Hematopoietic multipotent progenitor cell treated with erythropoietin and hydrocortisone succinate and interleukin-3 and kit ligand, for 17 days (in vitro differentiated cells): ENCODE measurements at places on chromosomes 2 and 18.

GRCh38 chr2:42906557-42907411 is 114.4 kb upstream of the HAAO start:
- DNase-seq = no peak

GRCh38 chr2:134200036-134200618 is 53.7 kb upstream of the MGAT5 start:
- DNase-seq = no peak

- no peak for DNase-seq
These were observed 120.9 kb upstream of the CDH19 start for GRCh38 chr18:66724664-66725356.

- no peak for DNase-seq
These were observed 146.4 kb upstream of the COPS8 start for GRCh38 chr2:236939271-236939670.

GRCh38 chr18:75544051-75544481 is 116.6 kb upstream of the SMIM21 start:
- no peak for DNase-seq

- DNase-seq = no peak
These were observed 96.1 kb downstream of the IRS1 start for GRCh38 chr2:226703514-226703913.

GRCh38 chr2:44745922-44746766 is 195.4 kb upstream of the SIX3 start:
- no peak for DNase-seq

DNA sequence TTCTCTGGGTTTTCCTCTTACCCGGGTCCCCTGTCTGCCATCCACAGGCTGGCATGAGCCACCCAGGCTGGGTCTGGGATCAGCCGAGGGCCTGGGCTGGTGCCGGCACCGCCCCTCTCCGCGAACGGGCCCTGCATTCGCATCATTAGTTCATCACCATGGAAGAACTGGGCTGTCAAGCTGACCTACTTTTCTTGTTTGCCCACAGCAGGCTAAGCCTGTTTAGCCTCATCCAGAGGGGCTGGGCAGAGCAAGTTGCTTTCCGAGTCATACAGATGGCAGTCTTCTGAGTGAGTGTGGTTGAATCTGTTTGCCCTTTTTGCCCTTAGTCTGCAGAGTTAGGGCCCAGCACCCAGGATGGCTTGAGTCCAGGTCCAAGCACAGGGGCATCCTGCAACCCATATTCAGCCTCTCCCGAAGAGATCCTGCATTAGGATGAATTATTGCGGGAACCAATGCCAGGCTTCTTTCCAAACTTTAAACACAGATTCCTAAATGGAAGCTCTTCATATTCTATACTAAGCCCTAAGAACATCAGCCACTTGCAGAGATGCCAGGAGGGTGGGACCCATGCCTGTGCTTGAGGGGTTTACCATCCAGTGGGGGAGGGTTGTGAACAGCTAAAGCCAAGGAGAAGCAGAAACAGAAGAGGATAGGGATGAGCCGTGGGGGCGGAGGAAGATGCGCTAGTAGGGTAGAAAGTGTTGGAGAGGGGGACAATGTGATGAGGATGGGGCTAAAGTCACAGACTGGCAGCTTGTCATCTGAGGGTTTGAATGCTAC is 68.0 kb downstream of the NPAS2 start:
- DNase-seq = no peak

- no peak for DNase-seq
These were observed 17.9 kb downstream of the DYSF start for GRCh38 chr2:71471276-71471675.

DNA sequence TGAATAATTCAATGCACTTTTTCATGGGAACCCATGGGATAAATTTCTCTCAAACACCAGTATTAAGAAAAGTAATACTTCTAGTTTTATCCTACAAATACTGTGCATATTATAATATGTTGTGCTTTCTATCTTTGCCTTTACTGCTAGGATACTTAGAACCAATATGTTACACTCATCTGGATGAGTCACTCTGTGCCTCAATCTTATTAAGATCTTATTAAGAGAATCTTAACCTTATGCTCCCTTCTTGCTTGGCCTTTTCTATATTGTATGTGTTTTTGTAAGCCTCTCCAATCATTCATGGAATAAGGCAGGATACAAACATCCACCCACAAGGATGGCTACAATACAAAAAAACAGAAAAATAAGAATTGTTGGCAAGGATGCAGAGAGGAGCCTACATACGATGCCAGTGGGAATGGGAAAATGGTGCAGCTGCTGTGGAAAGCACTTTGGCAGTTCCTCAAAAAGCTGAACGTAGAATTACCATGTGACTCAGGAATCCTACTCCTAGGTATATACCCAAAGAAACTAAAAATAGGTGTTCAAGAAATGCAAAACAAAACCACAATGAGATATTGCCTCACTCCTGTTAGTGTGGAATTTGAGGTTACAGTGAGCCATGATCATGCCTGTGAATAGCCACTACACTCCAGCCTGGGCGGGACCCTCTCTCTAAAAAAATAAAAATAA is 10.7 kb upstream of the TWSG1 start:
- no peak for DNase-seq

GRCh38 chr18:79107886-79108285 is 38.7 kb downstream of the ATP9B start:
- DNase-seq = no peak

- no peak for DNase-seq
These were observed 23.3 kb downstream of the PLEK start for GRCh38 chr2:68388358-68388757.

- no peak for DNase-seq
These were observed 105.9 kb downstream of the HIBCH start for GRCh38 chr2:190213441-190214335.

DNA sequence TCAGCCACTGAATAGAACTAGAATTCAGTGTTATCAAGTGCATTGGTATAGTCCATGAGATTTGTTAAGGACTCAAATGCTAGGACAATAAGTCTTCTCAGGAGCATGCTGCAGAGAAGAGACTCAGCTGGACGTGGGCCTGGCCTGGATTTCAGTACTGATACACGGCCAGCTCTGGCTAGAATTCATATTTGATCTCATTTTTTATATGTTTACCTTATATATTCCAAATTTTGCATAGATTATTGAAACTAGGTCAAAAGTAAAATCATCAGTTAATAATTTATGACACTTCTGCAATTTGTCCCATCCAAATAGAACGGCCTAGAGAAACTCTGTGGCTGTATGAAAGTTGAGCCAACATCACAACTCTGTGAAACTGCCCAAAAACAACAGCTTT is 262.0 kb downstream of the DLGAP1 start:
- no peak for DNase-seq

GRCh38 chr18:69838003-69838402 is 109.7 kb downstream of the CD226 start:
- no peak for DNase-seq

DNA sequence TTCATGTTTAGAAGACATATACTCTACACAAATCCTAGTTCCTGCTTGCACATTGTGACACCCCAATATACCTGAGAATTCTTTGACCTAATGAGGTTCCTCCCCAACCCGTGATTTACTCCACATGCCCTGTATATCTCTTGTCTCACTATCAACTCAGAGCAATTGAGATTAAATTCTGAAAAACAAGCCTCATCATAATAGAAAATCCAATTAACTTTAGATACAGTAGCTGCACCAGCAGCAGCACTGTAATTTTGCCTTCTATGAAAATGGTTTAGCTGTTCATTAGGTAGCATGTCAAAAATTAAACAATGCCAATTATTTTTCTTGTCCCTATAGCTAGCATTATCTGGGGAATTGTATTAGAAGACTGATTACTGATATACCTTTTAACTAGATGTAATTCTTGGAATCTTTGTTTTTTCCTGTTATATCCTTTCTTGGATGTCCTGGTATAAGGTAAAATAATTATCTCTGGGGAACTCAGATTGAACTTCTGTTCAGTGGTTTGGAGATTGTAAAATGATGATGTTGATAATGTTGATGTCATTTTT is 218.9 kb upstream of the TANK start:
- no peak for DNase-seq

DNA sequence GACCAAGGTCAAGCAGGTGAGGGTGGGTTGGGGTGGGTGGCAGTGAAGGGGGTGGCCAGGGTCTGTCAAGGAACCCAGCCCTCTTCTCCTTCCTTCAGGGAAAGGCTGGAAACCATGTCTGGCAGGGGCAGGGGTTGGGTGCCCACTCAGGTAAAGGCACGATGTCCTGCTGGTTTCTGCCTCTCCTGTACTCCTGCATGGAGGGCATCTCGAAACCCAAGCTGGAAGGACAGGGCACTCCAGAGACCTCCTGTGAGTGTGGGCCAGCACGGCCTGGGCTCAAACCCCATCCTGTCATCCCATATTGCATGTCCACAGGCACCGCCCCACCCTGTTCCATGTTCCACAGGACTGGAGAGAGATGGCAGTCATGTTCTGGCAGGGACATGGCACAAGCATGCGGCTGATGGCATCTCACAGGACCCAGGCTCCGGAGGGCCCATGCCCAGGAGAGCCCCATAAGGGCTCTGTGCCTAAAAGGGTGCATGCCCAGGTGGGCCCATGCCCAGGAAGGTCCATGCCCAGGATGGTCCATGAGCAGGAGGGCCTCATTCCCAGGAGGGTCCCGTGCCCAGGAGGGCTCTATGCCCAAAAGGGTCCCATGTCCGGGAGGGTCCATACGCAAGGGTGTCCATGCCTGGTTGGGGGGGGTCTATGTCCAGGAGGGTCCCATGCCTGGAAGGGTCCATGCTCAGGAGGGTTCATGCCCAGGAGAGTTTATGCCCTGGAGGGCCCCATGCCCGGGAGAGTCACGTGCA is 6.4 kb downstream of the GPR35 start:
- no peak for DNase-seq

DNA sequence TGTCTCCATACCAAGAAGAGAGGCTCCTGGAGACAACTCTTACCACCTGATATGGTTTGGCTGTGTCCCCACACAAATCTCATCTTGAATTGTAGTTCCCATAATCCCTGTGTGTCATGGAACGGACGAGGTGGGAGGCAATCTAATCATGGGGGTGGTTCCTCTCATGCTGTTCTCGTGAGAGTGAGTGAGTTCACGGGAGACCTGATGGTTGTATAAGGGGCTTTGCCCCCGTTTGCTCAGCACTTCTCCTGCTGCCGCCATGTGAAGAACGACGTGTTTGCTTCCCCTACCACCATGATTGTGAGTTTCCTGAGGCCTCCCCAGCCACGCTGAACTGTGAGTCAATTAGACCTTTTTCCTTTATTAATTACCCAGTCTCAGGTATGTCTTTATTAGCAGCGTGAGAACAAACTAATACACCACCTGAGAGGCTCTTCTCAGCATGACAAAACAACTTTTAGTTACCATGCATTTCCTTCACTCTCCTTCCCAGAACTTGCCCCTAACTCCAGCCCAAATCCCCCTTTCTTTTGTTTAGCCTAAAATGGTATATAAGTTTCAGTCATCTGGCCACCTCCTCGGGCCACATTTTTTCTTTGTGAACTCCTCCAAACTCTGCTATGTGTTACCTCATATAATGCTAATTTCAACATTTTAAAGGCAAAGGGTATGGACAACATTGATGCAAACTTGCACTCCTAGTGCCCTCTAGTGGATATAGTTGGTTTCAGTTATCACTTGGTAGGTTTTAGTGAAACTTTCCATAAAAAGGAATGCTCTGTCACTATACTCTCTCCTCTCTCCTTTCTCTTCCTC is 58.6 kb upstream of the SLC25A52 start:
- DNase-seq = peak; percentile 52

- no peak for DNase-seq
These were observed 1171.1 kb upstream of the CRIM1 start for GRCh38 chr2:35184471-35184870.

GRCh38 chr2:15160201-15160991 is 400.7 kb downstream of the NBAS start:
- no peak for DNase-seq

- DNase-seq = no peak
These were observed 60.7 kb downstream of the SPTBN1 start for GRCh38 chr2:54516842-54517241.

- DNase-seq = no peak
These were observed 10.0 kb upstream of the THADA start for GRCh38 chr2:43605851-43606250.

DNA sequence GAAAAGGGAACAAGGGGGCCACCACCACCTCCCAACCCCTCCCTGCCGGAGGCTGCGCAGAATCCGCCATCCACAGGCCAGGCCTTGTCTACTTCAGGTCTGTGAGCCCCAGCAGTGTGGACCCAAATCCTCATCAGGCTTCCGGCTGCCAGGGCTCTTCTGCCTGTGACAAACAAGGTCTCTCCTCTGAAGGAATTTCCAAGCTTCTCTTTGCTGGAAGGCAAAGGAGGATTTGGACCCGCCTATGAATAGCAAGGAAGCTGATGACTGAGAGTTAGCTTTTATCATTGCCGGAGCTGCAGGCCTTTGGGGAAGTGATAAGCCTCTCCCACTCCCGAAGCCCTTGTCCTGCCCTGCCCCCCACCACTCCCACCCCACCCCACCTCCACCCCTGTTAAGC is 93.7 kb upstream of the SH3BP4 start:
- no peak for DNase-seq

GRCh38 chr2:11535899-11536344 is 2.1 kb downstream of the GREB1 start:
- DNase-seq = no peak

DNA sequence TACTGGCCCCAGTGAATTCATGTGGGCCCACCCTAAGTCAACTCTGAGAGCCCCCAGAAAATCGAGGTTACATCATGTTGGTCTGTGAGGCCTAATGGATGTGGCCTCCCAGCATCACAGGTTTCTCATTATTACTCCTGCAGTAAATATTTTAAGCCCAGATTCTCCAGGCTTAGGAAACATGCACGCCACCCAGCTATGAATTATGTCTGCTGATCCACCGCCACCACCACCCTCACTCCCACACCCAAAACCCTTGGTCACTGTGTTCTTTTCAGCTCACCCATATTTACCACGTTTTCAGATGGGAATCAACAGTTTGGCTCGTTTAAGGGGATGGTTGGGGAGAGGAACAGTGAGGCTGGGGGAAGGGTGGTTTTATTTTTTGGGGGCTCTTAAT is 128.6 kb downstream of the NCK2 start:
- no peak for DNase-seq

DNA sequence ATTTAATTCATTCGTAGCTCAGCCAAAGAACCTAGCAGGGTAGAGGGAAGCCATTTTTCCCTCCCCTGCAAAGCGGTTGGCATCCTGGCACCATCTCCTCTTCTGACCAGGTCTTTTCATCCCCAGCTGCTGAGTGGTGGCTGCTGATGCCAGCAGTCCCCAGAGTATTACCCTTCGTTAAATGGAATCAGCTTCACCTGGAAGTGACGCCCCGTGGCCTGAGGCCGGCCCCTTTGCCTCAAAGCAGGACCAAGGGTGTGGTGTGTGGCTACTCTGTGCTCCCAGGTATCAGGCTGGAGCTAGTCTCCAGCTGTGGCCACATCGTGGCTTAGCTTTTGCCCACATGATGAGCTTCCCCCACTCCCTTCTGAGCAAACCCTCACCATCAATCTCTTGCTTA is 12.3 kb upstream of the SP100 start:
- DNase-seq = no peak

GRCh38 chr2:58428096-58429013 is 187.2 kb upstream of the FANCL start:
- no peak for DNase-seq

- no peak for DNase-seq
These were observed 154.3 kb upstream of the LTBP1 start for GRCh38 chr2:32792416-32792815.
